ENCODE measurements at places on chromosomes 11 and 22.

DNA sequence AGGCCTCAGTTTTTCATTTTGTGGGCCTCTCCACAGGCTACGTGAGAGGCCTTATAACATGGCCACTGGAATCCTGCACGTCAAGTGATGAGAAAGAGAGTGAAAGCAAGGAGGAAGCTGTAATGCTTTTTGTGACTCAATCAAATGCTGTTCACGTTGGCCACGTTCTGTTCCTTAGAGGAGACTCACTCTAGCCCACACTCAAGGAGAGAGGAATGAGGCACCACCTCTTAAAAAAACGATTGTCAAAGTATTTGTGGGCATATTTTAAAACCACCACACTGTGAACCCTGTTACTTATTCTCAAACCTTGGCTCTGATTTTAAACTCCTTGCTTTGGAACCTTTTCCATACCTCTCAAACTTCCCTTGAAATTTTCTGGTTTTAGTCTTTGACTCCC is 705.0 kb downstream of the NELL1 start:
- H3K27me3 ChIP-seq, result no peaks in the 10 kb centered on the region
- DNase-seq, result no peak
- no peaks in the 10 kb centered on the region for H3K4me1 ChIP-seq
- no peaks in the 10 kb centered on the region for H3K36me3 ChIP-seq

DNA sequence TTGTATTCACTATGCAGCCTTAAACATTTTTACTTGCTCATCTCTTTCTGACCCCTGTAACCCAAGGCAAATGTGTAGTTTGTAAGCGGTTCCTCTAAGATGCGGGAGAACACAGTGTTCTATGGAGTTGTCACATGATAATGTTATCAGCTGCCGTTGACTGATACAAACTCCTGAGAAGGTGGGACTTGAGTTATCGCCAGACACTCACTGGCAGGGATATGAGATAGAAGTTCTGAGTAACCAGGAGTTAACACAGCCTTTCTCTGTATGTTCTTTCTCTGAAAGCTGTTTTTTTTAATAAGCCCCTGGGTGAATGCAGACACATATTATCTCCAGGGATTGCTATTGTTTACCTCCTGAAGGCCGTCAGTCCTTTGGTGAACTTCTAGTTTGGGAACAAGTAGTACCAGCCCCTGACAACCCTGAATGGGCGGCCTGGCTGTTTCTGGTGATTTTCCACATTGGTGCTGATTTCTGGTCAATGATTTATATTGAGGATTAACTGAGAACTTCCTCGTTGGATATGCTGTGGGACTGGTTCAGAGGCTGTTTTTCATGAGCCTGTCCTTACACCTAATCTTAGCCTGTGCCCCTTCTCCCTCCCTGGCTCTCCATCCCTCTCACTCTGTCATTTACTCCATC is 155.3 kb upstream of the RASSF10 start:
- no peak overlapping the region for H3K4me3 ChIP-seq
- H3K27ac ChIP-seq, result no peak overlapping the region
- no peaks in the 10 kb centered on the region for H3K36me3 ChIP-seq
- DNase-seq, result no peak

DNA sequence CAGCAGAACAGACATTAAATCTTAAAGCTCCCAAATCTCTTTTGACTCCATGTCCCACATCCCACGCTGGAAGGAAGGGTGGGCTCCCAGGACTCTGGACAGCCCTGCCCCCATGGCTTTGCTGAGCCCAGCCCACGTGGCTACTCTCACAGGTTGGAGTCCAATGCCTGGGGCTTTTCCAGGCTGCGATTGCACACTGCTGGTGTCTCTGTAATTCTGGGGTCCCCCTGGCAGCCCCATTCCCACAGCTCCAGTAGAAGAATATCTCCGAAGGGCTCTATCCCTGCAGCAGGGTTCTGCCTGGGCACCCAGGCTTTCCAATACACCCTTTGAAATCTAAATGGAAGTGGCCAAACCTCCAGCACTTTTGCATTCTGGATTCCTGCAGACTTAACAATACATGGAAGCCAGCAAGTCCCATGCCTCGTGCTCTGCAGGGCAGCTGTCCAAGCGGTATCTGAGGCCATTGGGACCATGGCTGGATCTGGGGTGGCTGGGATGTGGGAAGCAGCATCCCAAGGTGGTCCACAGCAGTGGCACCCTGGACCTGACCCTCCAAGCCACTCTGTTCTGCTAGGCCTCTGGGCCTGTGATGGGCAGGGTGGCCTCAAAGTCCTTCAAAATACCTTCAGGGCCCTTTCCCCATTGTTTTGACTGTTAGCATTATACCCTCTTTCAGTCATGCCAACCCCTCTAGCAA is 47.9 kb upstream of the TH start:
- H3K4me1 ChIP-seq, result no peaks in the 10 kb centered on the region
- H3K27ac ChIP-seq, result no peak overlapping the region
- no peak for DNase-seq
- H3K36me3 ChIP-seq, result no peaks in the 10 kb centered on the region
- no peak overlapping the region for H3K4me3 ChIP-seq

DNA sequence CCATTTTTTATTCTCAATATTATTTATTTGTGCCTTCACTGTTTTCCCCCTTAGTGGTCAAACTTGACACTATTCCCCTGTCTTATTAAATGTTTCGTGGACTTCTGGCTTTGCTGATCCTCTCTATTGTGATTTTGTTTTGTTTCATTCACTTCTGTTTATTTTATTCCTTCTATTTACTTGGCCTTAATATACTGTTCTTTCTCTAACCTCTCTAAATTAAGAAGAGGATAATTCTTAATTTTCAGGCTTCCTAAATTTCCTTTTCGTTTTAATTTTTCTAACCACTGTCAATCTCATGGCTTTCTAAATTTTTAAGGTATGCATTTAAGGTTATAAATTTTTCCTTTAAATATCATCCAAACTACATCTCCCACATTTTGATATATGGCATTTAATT is 83.0 kb upstream of the KCNQ1OT1 start:
- peaks cover 34% of the 10 kb centered on the region for H3K27me3 ChIP-seq
- H3K4me1 ChIP-seq, result peaks cover 10% of the 10 kb centered on the region
- DNase-seq, result no peak
- H3K27ac ChIP-seq, result no peak overlapping the region
- no peak overlapping the region for H3K4me3 ChIP-seq

DNA sequence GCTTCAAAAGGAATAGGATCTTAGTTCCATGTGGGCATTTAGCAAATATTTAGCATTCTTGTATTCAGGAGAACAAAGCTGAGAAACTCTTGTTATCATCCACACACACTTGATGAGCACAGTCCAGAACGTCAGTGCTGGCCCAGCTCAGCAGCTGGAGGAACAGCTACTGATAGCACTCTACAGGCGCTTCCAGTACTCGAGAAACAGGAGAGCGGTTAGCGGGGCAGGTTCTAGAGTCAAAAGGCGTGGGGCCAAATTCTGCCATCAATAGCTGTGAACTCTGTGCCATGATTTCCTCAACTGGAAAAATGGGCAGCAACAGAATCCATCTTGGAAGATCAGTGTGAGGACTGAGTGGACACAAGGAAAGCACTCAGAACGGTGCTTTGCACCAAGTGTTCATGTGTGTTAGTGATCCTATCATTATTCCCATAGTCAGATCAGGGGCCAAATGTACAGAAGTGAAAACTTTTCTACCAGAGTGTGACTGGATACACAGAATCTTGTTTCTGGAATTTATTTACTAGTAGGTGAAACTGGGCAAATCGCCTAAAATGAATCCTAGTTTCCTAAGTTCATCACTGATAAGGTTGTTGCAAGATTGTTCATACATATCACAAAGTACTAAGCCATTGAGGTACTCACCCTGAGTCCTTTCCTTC is 3.2 kb downstream of the JOSD1 start:
- peaks cover 29% of the 10 kb centered on the region for H3K4me1 ChIP-seq
- no peak overlapping the region for H3K4me3 ChIP-seq
- peaks cover 17% of the 10 kb centered on the region for H3K36me3 ChIP-seq
